ENCODE measurements at places on chromosomes 1 and 21. TPM values are rescaled to one million over a fixed set of nuclear protein-coding genes. Genes with fewer than 3 reads are reported as not detected.

IL6R gene
- total RNA-seq = 48.5 TPM

C1QTNF12 gene
- total RNA-seq = 1.2 TPM

- H3K36me3 ChIP-seq = peaks cover 64% of the 10 kb centered on the region
- no peak for DNase-seq
- no peak overlapping the region for H3K27ac ChIP-seq
- no peak overlapping the region for H3K4me3 ChIP-seq
- no peaks in the 10 kb centered on the region for H3K27me3 ChIP-seq
Measured at GRCh38 chr21:28871388-28872010, 121.2 kb downstream of the LTN1 start.

GRCh38 chr1:183443466-183443865, 25.3 kb upstream of the NMNAT2 start:
- H3K27ac ChIP-seq = no peak overlapping the region
- H3K36me3 ChIP-seq = no peaks in the 10 kb centered on the region
- H3K4me1 ChIP-seq = no peaks in the 10 kb centered on the region

- H3K4me3 ChIP-seq = no peak overlapping the region
- H3K4me1 ChIP-seq = no peaks in the 10 kb centered on the region
- H3K27ac ChIP-seq = no peak overlapping the region
- H3K27me3 ChIP-seq = no peaks in the 10 kb centered on the region
- DNase-seq = no peak
Measured at GRCh38 chr1:67465375-67465774, 35.2 kb upstream of the SERBP1 start.

DNA sequence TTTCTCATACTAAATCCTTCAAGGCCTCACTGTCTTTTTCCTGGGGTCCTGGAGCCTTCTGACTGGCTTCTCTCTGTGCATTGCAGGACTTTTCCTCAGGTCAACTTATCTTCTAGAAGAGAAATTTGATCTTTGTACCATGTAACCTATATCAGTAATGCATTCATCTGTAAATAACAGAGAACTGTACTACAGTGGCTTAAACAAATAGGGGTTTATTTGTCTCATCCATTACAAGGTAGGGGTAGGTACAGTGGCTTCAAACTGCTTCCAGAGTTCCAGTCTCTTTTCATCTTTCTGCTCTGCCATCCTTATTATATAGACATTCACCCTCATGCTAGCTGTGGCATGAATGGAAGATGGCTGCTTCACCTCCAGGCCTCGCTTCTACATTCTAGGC, 29.5 kb upstream of the GTF2B start:
- H3K4me3 ChIP-seq = no peak overlapping the region
- peaks cover 32% of the 10 kb centered on the region for H3K36me3 ChIP-seq
- no peak overlapping the region for H3K27ac ChIP-seq

- no peaks in the 10 kb centered on the region for H3K4me1 ChIP-seq
- H3K27me3 ChIP-seq = peaks cover 65% of the 10 kb centered on the region
- no peak overlapping the region for H3K27ac ChIP-seq
- no peak overlapping the region for H3K4me3 ChIP-seq
- H3K36me3 ChIP-seq = no peaks in the 10 kb centered on the region
Measured at GRCh38 chr1:205041998-205042910, 758 bp upstream of the CNTN2 start.

DNA sequence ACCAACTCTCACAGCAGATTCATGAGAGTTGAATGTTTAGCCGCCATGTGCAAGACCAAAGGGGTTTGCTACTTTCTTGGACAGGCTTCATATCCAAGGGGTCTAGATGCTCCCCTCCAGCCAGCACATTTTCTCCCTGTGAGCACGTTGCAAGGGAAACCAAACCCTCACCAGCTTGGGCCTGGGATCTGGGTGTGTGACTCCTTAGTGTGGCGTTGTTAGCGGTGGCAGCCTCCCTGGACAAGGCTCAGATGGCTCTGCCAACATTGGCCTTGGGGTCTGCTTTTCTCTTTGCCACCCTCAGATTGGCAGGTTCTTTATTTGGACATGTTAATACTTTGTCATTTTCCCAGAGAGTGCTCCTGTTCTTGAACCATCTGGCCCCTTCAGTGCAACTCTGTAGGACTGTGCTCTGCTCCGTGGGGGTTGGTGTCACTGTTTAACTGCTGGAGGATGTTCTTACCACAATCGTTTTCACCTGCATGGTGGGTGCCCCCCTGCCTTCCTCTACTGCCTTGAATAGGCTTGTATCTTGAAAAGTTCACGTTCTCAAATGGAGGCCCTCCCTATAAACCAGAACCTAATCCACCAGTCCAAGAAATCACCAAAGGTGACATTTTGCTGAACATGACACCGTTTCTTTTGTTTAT, 13.4 kb downstream of the ABCG1 start:
- H3K4me3 ChIP-seq = no peak overlapping the region
- peak overlapping the region; percentile 83 for H3K27ac ChIP-seq
- peaks cover under 1% of the 10 kb centered on the region for H3K36me3 ChIP-seq
- peak; percentile 26 for DNase-seq
- H3K4me1 ChIP-seq = peaks cover 97% of the 10 kb centered on the region
- H3K27me3 ChIP-seq = no peaks in the 10 kb centered on the region

GRCh38 chr1:38474738-38475623, 384.6 kb downstream of the RRAGC start:
- H3K27ac ChIP-seq = peak overlapping the region; percentile 25
- peaks cover 16% of the 10 kb centered on the region for H3K4me1 ChIP-seq
- no peaks in the 10 kb centered on the region for H3K36me3 ChIP-seq
- peaks cover 23% of the 10 kb centered on the region for H3K27me3 ChIP-seq
